ENCODE measurements at places on chromosomes 12 and 14.

- DNase-seq: no peak
These were observed 126.9 kb upstream of the PDZRN4 start for GRCh38 chr12:41061192-41061591.

GRCh38 chr14:58077621-58078020 is 74.4 kb downstream of the ARMH4 start:
- DNase-seq: no peak

- DNase-seq: no peak
These were observed 49.4 kb downstream of the PHLDA1 start for GRCh38 chr12:75982169-75982564.

GRCh38 chr12:6285063-6285477 is 25.4 kb upstream of the PLEKHG6 start:
- DNase-seq: peak; percentile 76

- no peak for DNase-seq
These were observed 6.6 kb upstream of the KRT76 start for GRCh38 chr12:52783563-52784316.

DNA sequence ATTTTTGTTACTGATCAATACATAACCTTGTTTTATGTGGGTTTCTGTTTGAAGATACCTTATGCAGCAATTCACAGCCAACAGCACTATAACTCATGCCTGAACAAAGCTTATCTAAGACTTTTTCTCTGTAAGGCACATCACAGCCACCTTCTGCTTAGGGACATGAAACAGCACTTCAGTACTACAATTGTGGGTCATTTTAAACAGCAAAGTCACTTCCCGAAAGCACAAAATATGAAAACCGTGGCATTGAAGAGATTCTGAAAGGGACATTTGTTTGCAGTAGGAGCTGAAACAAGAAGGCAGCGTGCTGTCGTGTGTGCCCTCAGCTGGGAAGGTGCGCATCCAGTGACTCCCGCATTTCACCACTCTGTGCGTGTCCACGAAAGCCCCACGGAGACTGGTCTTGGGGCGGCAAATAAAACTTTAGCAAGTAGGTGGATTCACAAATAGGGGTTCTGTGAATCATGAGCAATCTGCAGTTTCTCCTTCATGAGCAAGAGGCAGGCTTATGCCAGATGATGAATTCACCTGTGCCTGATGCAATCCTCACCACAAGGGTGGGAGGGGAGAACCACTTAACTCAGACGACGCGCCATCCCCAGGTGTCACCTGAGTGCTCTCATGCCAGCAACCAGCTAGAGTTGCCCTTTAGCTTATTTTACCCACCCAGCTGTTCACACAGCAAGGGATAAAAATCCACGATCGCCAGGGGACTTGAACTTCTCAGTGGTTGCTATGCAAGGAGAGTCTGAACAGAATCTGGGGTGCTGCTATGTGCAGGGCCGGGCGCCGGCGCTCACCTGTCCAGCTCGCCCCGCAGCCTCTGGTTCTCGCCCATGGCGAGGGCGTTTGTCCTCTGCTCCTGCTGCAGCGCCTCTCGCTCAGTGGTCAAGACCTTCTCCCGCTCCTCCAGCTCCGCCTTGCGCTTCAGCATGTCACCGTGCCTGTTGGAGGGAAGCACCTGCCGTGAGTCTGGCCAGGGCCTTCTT is 54.9 kb upstream of the GPR68 start:
- DNase-seq: peak; percentile 46

DNA sequence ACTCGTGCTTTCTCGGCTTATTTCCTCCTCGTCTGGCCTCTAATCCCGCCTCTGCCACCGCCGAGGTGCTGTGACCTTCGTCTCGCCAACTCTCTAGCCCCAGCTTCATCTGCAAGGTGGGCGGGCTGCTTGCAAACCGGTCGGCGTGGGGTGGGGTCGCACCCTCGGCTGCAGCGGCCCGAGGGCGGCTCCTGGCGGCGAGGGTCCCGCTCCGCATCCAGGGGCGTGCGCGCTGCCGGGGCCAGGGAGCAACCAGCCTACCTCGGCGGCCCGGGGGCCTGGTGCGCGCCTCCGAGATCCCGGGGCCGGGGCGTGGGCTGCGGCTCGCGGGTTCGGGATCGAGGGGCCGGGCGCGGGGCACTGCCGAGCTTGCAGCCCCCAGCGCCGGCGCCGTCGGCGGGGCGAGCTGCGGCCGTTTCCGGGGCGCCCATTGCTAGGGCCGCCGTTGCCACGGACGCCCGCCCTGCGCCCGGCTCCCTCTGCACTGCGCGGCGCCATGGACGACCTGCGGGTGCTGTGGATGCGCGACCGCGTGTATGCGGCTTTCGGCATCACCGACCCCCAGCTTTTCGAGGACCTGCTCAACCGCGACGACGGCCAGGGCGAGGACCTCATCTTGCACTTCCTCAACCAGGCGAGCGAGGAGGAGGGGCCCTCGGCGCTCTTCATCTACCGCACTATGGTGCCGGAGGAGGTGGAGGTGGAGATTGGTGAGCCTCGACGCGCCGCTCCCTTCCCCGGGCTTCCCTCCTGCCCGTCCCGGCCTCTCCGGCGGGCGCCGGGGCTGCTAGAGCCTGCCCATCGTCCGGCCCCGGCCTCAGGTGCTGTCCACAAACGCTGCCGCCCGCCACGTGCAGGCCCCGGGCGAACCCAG is at the start of gene DNAH10:
TSS of gene DNAH10 (plus strand) at position 461 of the 874 bp plus-strand sequence. CDS start at position 497, 36 bp downstream.
- DNase-seq: no peak

All from MCF 10A (cell line).